ENCODE measurements at places on chromosomes 4 and X. TPM values are rescaled to one million over a fixed set of nuclear protein-coding genes. Genes with fewer than 3 reads are reported as not detected.

DNA sequence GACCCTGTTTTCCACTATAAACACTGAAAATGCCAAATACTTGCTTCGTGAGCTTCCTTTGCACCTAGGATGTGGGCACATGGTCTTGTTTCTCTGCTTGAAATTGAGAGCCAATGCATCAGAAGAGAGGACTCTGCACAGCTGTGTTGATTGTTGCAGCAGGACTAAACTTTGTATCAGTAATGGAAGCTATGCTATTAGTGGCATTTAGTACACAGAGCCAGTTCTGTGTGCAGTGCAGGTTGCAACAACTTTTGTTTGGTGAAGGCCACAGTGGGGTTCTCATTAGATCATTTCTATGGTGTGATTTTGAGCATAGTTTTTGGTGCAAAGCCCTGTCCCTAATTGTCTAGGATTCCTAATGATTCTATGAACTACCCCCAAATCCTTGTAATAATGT is 54.4 kb upstream of the ANKRD17 start:
- no peak for DNase-seq
- no peaks in the 10 kb centered on the region for H3K36me3 ChIP-seq
- no peaks in the 10 kb centered on the region for H3K4me1 ChIP-seq
- H3K27me3 ChIP-seq: peaks cover 2% of the 10 kb centered on the region

Gene SULT1B1
- total RNA-seq: 7.1 TPM

DNA sequence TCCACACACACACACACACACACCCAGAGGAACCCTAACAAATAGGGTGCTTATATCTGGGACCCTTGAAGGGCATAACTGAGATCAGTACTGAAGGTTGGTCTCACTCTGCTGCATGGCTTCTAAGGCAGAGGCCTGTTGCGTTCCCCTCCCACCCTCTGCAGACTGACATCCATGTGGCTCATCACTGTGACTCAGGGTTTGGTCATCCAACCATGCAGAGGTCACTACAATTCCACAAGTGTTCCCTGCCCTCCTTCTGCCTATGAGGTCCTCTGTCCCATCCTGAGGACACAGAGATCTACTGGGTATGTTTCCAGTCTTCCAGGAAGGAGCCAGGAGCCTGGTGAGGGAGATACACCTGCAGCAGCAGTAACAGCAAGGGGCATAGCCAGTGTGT is 55.8 kb downstream of the XAGE2 start:
- no peak overlapping the region for H3K4me3 ChIP-seq
- H3K36me3 ChIP-seq: no peaks in the 10 kb centered on the region
- H3K27me3 ChIP-seq: no peaks in the 10 kb centered on the region
- H3K27ac ChIP-seq: no peak overlapping the region

DNA sequence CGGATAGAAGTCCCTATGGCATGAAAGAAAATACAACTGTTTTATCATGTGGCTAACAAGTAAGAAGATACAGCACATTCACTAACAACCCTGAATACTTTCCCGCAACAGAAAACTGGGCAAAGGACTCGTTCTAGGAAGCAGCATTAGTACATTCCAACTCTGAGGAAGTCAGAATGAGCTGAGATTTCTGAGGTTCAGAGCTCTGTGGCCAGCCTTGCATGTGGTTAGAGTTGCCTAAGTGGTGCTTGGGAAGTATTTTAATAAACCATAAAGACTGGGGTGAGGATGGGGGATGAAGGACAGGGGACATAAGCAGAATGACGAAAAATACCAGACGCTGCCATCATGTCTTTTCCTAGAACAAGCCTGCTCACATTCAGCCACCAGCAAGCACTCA is 82.2 kb downstream of the EFHC2 start:
- H3K4me3 ChIP-seq: no peak overlapping the region
- H3K36me3 ChIP-seq: peaks cover 14% of the 10 kb centered on the region
- no peak overlapping the region for H3K27ac ChIP-seq
- DNase-seq: no peak

DNA sequence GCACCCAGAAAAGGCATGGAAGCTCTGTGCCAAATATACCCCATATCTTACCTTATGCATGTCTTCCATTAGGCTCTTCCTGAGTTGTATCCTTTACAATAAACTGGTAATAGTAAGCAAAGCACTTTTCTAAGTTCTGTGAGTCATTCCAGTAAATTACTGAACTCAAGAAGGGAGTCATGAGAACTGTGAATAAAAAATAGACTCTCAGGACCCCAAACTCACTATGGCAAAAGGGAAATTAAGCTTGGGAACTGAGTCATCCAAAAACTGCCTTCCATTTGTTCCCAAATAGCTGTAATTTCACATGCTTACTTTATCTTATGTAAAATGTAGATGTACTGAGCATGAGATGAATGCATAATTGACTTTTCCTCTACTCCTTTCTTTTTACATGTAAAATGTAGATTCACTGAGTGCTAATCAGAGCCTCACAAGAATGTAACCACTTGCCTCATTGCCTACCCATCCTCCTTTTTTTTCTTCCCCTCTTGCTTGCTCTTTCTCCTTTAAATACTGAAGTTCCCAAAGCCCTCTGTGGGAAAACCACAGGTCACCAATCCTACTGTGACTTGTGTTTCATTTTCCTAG is 8.1 kb downstream of the TCEAL3 start:
- no peaks in the 10 kb centered on the region for H3K36me3 ChIP-seq

DNA sequence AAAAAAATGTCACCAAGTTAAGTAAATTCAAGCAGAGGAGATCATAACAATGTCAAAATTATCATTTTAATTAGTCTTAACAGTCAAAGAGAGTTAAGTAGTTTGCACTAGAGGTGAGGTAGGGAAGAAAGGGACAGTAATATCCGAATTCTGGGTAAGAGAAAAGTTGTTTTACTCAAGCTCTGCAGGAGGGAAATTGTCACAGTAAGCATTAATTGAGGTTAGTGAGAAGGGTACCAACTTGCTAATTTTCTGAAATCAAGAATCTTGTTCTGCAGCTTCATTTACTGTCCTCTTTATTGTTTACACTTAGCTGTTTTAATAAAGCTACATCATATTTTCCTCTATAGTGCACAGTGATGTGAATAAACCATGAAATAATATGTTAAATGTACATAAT is 11.0 kb downstream of the DGKK start:
- H3K4me1 ChIP-seq: no peaks in the 10 kb centered on the region
- no peaks in the 10 kb centered on the region for H3K36me3 ChIP-seq
- H3K4me3 ChIP-seq: no peak overlapping the region
- no peak for DNase-seq
- H3K27ac ChIP-seq: no peak overlapping the region
